ENCODE measurements at places on chromosomes 4 and X.

- no peak for DNase-seq
Observed at GRCh38 chr4:154082760-154083535, 294.1 kb upstream of the SFRP2 start.

DNA sequence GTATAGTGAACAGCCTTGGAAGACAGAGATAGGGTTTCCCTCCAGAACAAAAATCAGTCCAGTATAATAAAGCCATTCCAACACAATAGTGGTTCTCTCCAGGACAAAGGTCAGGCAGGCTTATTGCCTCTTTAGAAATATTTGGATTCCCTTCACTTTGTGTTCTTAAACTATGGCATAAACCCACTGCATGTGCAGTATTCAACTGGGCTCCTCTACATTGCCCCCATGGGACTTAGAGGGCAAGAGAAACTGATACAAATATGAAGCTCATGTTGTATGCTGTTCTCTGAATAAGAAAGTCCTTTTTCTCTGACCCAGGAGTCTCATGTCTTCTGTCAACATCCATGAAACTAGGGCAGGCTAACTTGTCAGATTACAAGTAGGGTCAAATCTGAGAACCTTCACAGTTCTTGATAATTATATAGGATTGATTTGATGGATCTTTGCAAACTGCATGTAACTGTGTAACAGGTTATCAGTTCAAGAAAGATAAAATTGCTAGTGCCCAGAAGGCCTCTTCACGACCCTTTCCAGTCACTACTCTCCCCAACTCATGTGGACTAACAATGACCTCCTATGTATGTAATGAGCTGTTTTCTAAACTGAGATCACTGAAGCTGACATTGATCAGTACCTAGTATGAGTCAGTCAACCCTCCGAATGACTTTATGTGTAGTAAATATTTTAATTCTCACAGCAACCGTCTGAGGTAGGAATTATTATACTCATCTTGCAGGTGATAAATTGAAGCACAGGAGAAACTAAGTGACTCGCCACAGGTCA, 31.9 kb upstream of the FAM9C start:
- DNase-seq: no peak

DNA sequence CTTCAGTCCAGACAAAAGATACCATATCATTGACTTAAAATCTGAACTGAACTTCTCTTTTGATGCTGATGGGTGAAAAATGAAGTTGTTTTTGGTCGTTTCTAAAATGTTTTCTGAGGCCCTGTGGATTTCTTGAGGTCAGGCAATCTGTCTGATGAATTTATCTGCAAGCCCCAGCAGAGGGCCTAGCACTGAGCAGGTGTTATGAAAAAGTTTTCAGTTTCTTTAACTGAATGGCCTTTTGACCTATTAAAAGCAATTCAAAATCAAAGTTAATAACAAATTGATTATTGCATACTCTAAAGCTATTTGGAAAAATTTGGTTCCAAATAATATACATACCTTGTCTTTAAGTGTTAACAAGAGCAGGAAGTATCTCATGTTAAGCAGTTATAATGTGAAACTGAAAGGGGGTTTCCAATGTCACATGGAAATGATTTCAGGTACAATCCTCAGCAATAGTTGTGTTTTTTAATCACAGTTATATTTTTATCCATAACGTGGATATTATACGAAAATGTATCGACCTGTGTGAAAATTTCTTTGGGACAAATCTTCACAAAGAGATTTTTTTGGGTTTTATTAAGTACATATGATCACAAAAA, 285.0 kb downstream of the SPANXN1 start:
- no peak for DNase-seq

DNA sequence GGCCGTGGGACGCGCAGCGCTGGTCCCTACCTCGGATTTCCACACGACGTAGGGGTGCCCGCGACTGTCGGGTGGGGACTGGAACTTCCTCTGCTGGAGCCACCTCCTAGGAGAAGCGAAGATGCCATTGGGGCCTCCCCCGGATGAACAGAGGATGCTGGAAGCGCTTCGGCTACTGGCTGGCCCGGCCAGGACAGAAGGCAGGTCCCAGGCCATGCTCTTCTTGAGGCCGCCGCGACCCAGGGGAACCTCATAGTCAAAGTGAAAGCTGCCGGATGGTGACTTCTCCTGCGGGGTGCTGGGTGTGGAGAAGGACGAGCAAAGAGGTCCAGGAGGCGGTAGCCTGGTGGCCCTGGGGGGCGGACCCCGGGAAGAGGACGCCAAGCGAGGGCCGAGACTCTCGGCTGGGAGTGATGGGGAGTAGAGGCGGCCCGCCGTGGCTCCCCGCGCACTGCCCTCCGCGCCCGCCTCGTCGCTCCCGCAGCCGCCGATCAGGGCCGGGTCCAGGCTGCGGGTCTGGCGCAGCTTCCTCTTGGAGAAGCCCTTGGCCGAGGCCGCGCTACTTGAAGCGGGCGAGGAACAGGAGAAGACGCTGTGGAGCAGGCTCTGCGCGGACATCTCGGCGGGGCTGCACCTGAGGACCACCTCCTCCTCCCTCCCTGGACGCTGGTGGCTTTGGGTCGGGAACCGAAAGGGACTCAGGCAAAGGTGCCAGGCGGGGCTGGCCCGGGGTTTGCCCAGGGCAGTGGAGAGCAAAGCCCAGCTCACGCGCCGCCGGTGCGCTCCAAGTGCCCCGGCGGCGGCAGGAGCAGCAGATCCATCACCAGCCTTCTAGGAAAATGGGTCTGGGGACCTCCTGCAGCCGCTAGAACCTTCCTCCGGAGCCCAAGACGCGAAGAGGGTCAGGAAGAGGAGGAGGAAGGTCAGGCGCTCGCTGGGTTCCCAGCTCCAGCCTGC, 1.2 kb downstream of the ARHGAP6 start:
- DNase-seq: no peak
